Activated T-helper 17 cell treated with anti-CD3 and anti-CD28 coated beads, Interleukin-2, amount 50 U/mL, for 72 hours (primary cell): ENCODE measurements at places on chromosomes 7 and 10.

- no peak overlapping the region for H3K27ac ChIP-seq
- H3K36me3 ChIP-seq = no peaks in the 10 kb centered on the region
- no peaks in the 10 kb centered on the region for H3K4me1 ChIP-seq
- H3K4me3 ChIP-seq = no peak overlapping the region
- no peak for ATAC-seq
Observed at GRCh38 chr7:11539853-11540252, 292.1 kb downstream of the THSD7A start.

DNA sequence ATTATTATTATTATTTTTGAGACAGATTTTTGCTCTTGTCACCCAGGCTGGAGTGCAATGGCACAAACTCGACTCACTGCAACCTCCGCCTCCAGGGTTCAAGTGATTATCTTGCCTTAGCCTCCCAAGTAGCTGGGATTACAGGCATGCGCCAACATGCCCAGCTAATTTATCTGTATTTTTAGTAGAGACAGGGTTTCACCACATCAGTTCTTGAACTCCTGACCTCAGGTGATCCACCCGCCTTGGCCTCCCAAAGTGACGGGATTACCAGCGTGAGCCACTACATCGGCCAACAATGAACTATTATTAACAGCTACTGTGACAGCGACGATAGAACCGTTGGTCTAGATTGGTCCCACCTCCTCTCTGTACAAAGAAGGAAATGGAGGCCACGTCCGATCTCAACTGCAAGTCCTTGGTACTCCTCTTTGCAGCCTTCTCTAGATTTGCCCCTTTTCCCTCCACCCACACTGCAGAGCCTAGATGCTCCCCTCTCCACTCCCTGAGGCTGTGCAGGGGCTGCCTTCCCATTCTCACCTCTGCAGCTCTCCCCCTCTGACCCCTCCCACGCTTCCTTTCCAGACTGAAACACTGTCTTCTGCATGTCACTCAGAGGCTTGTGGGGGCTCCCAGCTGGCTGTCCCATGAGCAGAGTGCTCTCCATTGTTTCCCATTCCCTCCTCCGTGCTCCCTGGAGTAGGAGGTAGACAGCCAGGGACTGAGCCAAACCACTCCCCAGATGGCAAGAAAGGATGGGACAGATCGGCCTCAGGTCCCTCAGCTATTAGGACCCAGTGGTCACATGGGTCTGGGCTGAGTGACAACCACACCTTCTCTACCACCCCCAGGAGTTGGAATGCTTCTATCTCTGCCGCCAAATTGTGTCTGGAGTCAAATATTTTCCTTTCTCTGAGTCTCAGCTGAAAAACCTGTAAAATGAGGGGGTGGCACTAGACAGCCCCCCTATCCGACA lies 2.3 kb downstream of the LOXL4 start:
- H3K36me3 ChIP-seq = no peaks in the 10 kb centered on the region
- H3K4me1 ChIP-seq = no peaks in the 10 kb centered on the region
- no peak overlapping the region for H3K27ac ChIP-seq
- no peak for ATAC-seq
- no peak overlapping the region for H3K4me3 ChIP-seq
- H3K27me3 ChIP-seq = peaks cover 24% of the 10 kb centered on the region

- H3K4me1 ChIP-seq = peaks cover 10% of the 10 kb centered on the region
- ATAC-seq = no peak
- no peak overlapping the region for H3K27ac ChIP-seq
Observed at GRCh38 chr7:155252892-155253501, 44.7 kb upstream of the INSIG1 start.

DNA sequence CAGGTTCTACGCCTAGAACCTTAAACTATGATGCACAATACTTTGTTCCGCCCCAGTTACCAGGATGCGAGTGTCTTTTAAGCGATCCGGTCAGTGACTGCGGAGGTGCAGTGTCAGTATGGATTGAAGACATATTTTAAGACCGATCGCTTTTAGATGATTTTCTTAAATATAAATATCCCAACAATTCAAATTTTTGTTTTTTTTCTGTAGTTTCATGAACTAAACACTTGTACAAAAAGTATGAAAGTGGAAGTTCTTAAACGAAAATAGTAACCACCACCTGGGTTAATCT lies 835 bp downstream of the COMMD3 start:
- H3K36me3 ChIP-seq = peaks cover 32% of the 10 kb centered on the region
- peaks cover 10% of the 10 kb centered on the region for H3K4me1 ChIP-seq
- ATAC-seq = peak; percentile 37
- H3K27me3 ChIP-seq = no peaks in the 10 kb centered on the region
- peak overlapping the region; percentile 98 for H3K4me3 ChIP-seq
- peak overlapping the region; percentile 99 for H3K27ac ChIP-seq

- H3K27me3 ChIP-seq = peaks cover 9% of the 10 kb centered on the region
- no peak overlapping the region for H3K27ac ChIP-seq
- H3K36me3 ChIP-seq = no peaks in the 10 kb centered on the region
- no peak overlapping the region for H3K4me3 ChIP-seq
- ATAC-seq = no peak
Observed at GRCh38 chr10:9869606-9870176, 1148.0 kb upstream of the CELF2 start.

DNA sequence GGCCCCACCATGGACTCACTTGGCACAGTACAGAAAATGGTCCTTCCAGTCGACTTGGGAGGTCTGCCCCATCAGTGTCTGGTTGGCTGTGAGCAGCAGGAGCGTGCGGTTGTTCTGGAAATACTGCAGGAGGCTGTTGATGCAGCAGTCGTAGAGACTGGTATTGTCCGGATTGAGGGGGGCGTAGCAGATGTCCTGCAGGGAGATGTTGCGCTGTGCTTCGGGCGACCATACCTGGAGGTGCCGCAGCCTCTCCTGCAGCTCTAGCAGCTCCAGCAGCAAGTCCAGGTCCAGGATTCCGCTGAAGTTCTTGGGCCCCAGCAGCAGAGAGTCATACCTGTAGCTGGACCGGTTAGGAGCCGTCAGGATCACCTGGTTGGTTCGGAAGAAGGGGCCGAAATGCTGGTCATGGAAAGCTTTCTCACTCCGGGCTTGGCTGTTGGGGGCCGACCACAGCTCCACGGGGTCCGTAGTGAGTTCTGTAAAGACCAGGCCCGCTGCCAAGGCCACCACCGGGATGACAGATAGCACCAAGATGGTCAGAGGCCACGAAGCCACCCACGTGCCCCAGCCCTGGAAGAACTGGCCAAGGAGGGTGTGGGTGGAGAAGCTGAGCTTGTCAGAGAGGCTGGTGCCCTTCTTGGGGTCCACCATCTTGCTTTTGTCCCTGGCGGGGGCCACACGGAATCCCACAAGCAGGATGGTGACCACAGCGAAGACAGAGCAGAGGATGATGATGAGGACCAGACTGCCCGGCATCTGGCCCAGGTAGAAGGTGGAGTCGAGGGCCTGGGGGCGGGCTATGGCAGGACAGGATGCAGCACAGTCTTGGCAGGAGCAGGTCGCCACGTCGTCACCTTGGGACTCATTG lies 2.1 kb downstream of the NPC1L1 start:
- no peak for ATAC-seq
- no peaks in the 10 kb centered on the region for H3K4me1 ChIP-seq
- H3K4me3 ChIP-seq = no peak overlapping the region
- peaks cover under 1% of the 10 kb centered on the region for H3K27me3 ChIP-seq

- no peak overlapping the region for H3K27ac ChIP-seq
- ATAC-seq = no peak
- peaks cover 65% of the 10 kb centered on the region for H3K36me3 ChIP-seq
- H3K4me3 ChIP-seq = no peak overlapping the region
- H3K27me3 ChIP-seq = no peaks in the 10 kb centered on the region
Observed at GRCh38 chr7:781186-781849, 51.0 kb upstream of the SUN1 start.
